Tracheal epithelial cell (primary cell): ENCODE measurements at places on chromosomes 16 and 17. TPM values are rescaled to one million over a fixed set of nuclear protein-coding genes. Genes with fewer than 3 reads are reported as not detected.

GJC1 gene
- under 0.01 and 12.3 TPM in 2 replicates for total RNA-seq

ZNF385C gene
- under 0.01 TPM in 1 of 2 replicates, not detected in the other for total RNA-seq

ZG16 gene
- total RNA-seq, result not detected in 2 replicates

NACA2 gene
- total RNA-seq, result not detected in 2 replicates

ZFP3 gene
- total RNA-seq, result 0.43 and 0.48 TPM in 2 replicates

DPEP1 gene
- 0.24 TPM in 1 of 2 replicates, not detected in the other for total RNA-seq

KCNJ2 gene
- total RNA-seq, result 0.72 and 1.3 TPM in 2 replicates

BRICD5 gene
- 0.24 and 1.3 TPM in 2 replicates for total RNA-seq

TNK1 gene
- 9.9 and 11.9 TPM in 2 replicates for total RNA-seq

CPNE7 gene
- total RNA-seq, result 1.7 and 16.9 TPM in 2 replicates

TMEM204 gene
- under 0.01 and 0.72 TPM in 2 replicates for total RNA-seq

C16orf96 gene
- total RNA-seq, result under 0.01 TPM in 1 of 2 replicates, not detected in the other

SPATA33 gene
- total RNA-seq, result 0.43 and 1.7 TPM in 2 replicates

TBC1D3I gene
- not detected in 2 replicates for total RNA-seq

NIP7 gene
- total RNA-seq, result 36.7 and 37.1 TPM in 2 replicates

CCL1 gene
- total RNA-seq, result not detected in 2 replicates

EVPL gene
- 28.2 and 44.8 TPM in 2 replicates for total RNA-seq

SLC16A3 gene
- total RNA-seq, result 131 and 277 TPM in 2 replicates

LHX1 gene
- 1.2 TPM in 1 of 2 replicates, not detected in the other for total RNA-seq

LITAFD gene
- not detected in 2 replicates for total RNA-seq

STH gene
- not detected in 2 replicates for total RNA-seq

FSCN2 gene
- total RNA-seq, result under 0.01 and 1.9 TPM in 2 replicates

SLFN12 gene
- total RNA-seq, result 5.5 and 11.1 TPM in 2 replicates

KRT15 gene
- total RNA-seq, result 38.1 and 92.7 TPM in 2 replicates

KRTAP4-1 gene
- total RNA-seq, result not detected in 2 replicates

RMI2 gene
- 1.7 and 5.3 TPM in 2 replicates for total RNA-seq

SLC13A5 gene
- total RNA-seq, result 0.21 and 0.96 TPM in 2 replicates

ALOX15 gene
- total RNA-seq, result not detected in 2 replicates

SLC9A5 gene
- total RNA-seq, result 0.21 and 0.72 TPM in 2 replicates

IST1 gene
- 168 and 175 TPM in 2 replicates for total RNA-seq

PRSS53 gene
- 0.64 and 0.96 TPM in 2 replicates for total RNA-seq

ARSG gene
- 0.43 and 0.72 TPM in 2 replicates for total RNA-seq

FOXC2 gene
- total RNA-seq, result under 0.01 and 0.21 TPM in 2 replicates

SPATA22 gene
- 0.24 TPM in 1 of 2 replicates, not detected in the other for total RNA-seq

JMJD6 gene
- total RNA-seq, result 13.0 and 28.7 TPM in 2 replicates

DCTN5 gene
- 33.0 and 48.7 TPM in 2 replicates for total RNA-seq

EPOP gene
- total RNA-seq, result 3.8 and 6.0 TPM in 2 replicates

DPEP3 gene
- total RNA-seq, result not detected in 2 replicates

TP53 gene
- total RNA-seq, result 15.8 and 23.1 TPM in 2 replicates

KCNG4 gene
- total RNA-seq, result not detected in 2 replicates

P2RX5 gene
- total RNA-seq, result 2.1 and 3.6 TPM in 2 replicates

KRT39 gene
- not detected in 2 replicates for total RNA-seq
